CD4-positive, alpha-beta T cell treated with Interleukin-6 at 100 ng/mL for 8 hours (primary cell): ENCODE measurements at places on chromosomes 5 and 9.

GRCh38 chr9:134357631-134358025, 31.4 kb downstream of the RXRA start:
- no peak for DNase-seq

- DNase-seq, result no peak
These were observed 119.9 kb downstream of the FOXD1 start for GRCh38 chr5:73328640-73329039.

DNA sequence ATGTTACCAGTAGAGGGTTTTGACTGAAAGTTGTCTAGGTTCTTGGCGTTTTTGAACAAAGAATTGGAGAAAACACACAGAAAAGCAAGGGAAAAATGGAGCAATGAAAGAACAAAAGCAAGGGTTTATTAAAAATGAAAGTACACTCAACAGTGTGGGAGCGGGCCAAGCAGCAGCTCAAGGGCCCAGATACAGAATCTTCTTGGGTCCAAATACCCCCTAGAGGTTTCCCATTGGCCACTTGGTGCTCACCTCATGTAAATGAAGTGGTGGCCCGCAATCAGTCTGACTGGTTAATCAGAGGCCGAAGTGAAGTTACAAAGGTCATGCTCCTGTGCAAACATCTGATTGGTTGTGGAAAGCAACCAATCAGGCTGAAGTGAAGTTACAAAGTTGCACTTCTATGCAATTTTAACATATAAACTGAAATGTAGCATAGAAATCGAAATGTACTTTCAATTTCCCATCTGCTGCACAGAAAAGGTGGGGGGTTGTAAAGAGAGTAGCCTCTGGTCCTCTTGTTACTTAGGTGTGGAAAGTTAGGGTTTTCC, 1.9 kb upstream of the GM2A start:
- DNase-seq, result peak; percentile 23

DNA sequence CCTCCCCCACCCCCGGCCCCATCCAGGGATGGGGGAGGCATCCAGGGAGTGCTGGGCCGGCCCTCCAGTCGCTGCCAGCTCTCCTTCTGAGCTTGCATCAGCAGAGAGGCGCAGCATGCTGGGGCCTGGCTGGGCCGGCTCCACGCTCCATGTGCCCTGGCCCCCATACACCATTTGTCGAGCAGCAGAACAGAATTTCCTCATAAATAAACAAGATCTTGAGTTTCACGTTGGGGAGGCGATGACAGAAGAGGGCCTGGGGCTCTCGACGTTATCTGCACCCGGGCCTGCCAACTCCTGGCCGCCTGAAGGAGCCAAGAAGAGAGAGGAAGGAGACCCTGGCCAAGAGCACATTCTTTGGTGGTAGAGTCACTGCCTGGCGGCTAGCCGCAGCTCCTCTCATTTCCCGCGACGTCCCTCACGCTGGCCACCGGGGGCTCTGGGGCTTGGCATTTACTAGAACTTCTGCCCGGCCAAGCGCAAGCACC, 177.0 kb downstream of the FGF18 start:
- DNase-seq, result no peak

GRCh38 chr9:105246656-105247173, 2.3 kb downstream of the SLC44A1 start:
- no peak for DNase-seq

DNA sequence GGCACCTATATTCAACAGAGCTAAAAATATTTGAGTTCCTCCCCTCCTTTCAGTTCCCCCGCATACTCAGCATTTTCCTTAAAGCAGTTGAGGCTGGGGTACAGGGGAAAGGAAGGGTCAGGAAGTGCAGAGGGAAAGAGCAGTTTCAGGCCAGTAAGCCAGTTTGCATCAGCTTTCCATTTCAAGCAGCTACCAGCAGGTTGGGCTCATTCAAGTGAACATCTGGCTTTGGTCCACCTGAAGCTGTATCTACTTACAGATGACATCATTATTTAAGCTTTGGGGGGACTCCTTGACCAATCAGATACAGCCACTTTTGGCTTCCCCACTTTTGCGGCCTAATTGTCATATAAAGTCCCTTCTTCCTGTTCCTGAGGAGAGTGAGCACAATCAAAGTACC, 8.2 kb upstream of the ACO1 start:
- no peak for DNase-seq

DNA sequence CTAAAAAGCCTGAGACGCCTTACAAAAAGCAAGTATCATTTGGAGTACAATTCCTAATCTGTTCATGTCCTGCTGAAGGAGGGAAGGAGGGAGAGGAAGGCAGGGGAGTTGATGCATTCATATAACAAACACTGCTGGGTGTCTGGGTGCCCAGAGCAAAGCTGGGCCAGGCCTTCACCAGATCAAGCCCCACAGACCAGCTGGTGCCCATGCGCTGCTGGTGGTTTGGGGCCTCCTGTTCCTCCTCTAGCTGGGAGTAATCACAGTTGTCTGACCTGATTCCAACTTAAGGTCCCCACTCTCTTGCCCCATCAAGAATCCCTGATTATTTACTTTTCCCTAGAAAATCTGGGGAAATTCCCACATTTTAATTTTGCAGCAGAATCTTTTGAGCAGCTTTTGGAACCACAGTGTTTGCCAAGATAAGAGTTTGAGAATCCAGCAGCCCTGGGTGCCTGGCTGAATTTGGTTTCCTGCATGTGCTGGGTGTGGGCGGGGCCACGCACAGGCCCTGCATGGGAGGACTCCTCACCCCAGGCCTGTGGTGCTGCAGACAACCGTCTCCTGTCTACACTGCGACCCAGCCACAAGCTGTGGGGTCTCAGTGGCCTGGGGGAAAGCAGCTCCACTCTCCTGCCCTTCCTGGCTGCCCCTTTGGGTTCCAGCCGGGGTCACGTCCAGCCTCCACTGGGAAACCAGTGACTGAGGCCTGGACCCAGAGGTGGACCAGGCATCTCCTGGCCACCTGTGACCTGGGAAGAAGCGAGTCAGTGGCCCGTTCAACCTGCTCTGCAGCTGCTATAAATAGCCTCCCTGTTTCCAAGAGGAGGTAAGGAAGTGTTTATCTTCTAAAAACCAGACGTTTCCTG, 47.5 kb downstream of the NEURL1B start:
- DNase-seq, result peak; percentile 50

GRCh38 chr5:44389090-44389822, at the start of gene FGF10:
FGF10 (minus strand) TSS chr5:44389420; CDS start chr5:44388682, 738 bp downstream.
- DNase-seq, result no peak

GRCh38 chr5:143220748-143221251, 182.7 kb downstream of the NR3C1 start:
- no peak for DNase-seq

DNA sequence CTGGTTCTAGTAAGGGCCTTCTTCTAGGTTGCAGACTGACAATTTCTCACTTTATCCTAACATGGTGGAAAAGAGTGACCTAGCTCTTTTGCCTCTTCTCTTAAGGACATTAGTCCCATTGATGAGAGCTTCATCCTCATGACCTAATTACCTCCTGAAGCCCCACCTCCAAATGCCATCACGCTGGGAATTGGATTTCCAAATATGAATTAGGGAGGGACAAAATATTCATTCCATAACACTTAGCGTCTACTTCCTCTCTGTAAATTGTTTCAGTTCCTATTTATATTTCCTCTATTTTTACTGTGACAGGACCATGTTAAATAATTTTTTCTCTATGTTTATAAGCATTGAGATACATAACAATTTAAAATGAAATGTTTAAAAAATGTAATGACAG, 408.8 kb downstream of the CDH10 start:
- no peak for DNase-seq

GRCh38 chr9:112884101-112884500, 6.6 kb downstream of the SLC46A2 start:
- DNase-seq, result no peak

GRCh38 chr9:99430301-99430700, 208.2 kb downstream of the SEC61B start:
- no peak for DNase-seq

GRCh38 chr5:115738830-115739229, 77.6 kb downstream of the CDO1 start:
- no peak for DNase-seq
